Fibroblast of skin of right biceps (primary cell): ENCODE measurements at places on chromosomes 1 and 21.
A peak's percentile ranks its signal among the peaks of the same experiment; 100 is the strongest.

DNA sequence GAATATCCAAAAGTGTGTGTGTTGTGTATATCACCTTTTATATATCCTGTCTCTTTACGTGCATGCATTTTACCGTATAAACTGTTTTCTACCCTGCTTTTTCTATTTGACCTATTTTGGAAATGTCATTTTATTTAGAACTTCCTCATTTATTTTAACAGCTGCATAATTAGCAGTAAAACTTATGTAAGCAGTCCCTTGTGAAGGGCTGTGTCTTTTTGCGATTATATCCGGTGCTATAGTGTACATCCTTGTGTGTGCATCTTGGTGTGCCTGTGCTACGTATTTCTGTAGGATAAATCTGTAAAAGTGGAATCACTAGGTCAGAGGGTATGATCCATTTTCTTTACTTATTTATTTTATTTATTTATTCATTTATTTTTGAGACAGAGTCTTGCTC is 7.2 kb downstream of the LGALS8 start:
- DNase-seq, result no peak

DNA sequence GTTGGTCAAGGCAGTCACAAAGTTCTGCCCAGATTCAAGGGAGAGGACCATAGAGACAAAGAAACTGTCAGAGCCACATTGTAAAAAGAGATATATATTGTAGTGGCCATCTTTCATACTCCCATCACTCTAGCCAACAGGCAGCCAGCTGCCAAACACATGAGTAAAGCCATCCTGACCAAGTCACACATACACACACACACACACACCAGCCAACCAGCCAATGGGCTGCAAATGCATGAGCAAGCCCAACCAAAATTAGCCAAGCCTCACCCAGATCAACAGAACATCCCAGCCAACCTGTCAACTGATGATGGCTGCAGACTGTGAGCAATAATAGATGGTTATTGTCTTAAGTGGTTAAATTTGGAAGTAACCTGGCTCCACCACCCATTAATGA is 120.7 kb downstream of the SEC16B start:
- peak; percentile 86 for DNase-seq

- DNase-seq, result peak; percentile 95
Measured at GRCh38 chr1:196180847-196181593, 427.2 kb downstream of the KCNT2 start.

DNA sequence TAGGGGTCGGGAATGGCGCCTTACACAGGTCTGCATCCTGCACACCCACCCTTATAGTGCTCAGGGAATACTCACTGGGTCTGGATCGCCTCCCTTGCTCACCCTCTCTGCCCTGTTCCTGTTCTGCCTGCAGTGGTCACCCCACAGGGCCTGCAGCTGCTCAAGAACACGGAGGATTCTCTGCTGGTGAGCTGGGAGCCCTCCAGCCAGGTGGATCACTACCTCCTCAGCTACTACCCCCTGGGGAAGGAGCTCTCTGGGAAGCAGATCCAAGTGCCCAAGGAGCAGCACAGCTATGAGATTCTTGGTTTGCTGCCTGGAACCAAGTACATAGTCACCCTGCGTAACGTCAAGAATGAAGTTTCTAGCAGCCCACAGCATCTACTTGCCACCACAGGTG is 12.4 kb downstream of the TNN start:
- DNase-seq, result no peak

GRCh38 chr1:206859082-206859521 is 6.3 kb upstream of the IL20 start:
- no peak for DNase-seq

- no peak for DNase-seq
Measured at GRCh38 chr1:235434001-235434400, 66.8 kb downstream of the TBCE start.

DNA sequence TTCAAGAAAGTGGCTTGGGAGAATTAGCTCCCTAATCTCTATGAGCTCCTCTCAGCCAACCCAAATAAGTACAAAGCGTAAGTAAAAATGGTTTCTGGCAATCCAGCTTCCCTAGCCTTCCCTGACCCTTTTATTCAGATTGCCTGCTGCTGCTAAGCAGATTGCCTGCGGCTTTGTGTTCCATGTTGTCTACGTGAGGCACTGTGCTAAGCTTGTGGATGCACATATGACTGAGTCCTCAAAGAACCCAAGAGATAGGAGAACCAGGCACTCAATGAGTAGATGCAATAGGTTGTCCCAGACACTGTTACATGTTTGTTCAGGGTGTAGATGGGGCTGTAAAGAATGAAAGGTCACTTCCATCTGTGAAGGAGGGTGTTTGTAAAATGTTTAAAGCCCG is 6.3 kb upstream of the OSBPL9 start:
- DNase-seq, result no peak

GRCh38 chr1:43147625-43148327 is 24.3 kb downstream of the EBNA1BP2 start:
- peak; percentile 56 for DNase-seq

- DNase-seq, result peak; percentile 27
Measured at GRCh38 chr21:37927711-37928110, 11.5 kb upstream of the KCNJ6 start.

DNA sequence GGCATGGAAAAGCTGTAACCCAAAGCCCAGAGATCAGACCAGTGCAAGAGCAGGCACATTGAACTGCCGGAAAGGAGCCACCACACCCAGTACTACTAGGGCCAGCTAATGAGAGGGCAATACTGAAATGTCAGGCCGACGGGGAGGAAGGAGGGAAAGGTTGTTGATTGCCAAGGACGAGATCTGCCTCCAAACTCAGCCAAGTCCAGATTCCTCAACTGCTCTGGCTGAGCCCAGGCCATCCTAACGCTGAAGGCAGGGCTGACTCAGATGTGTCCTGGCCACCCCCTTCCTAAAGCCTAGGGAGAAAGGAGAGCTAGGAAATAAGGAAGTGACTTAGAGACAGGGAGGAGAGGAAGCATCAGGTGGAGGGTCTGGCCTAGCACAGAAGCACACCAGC is 42.1 kb upstream of the IPO9 start:
- no peak for DNase-seq

- no peak for DNase-seq
Measured at GRCh38 chr1:147509786-147510395, 31.4 kb upstream of the BCL9 start.

DNA sequence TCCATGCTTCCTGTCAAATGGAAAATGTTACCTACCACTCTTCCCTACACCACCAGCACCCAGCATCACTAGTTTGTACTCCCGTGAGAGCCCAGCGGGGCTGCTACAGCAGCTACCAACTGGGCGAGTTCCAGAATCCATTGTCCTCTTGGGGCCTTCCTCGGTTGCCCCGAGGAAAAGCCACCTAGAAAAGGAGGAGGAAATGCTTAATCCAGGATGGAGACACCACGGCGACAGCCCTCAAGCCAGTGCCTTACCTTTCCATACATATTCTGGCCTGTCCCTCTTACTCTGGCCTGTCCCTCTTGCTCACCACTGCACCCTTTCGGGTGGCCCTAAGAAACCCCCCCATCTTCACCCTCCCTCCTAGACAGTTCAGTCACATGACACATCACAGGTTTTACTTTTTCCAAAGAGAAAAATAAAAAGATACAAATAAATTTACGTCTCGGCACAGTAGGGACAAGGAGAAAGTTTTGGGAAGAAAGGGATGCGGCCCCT is 478 bp downstream of the RIT1 start:
- DNase-seq, result peak; percentile 37

DNA sequence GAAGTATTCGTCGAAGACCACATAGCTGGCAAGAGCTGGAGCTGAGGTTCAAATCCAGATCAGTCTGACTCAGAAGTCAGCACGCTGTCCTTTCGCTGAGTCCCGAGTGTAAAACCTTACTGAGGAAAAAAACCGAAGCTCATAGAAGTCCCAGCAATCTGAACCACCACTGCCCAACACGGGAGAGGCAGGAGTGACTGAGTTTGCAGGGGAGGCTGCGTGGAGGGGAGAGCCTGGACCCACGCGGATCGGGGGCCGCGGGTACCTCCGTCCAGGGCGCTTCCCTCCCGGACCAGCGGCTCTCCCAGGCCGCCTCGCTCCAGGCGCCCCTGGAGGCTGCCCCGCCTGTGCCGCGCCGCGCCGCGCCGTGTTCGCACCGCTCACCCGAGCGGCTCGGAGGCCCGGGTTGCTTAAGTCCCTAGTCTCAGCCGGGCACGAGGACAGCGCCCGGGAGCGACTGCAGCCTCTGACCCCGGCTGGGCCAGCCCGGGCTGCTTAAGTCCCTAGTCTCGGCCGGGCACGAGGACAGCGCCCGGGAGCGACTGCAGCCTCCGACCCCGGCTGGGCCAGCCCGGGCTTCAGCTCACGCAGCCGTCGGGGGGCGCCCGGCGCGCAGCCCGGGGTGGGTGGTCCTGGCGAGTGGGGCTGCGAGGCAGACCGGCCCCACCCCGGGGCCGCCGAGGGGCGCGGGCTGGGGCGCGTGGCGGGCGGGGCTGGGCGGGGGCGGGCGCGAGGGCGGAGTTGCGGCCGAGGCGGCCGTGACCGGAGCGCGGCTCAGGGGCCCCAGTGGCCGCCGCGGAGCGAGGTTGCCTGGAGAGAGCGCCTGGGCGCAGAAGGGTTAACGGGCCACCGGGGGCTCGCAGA is at the start of gene ADAMTSL4:
Gene ADAMTSL4 (plus strand): TSS at position 777 of the 864 bp plus-strand sequence. CDS start 2,881 bp downstream, outside the sequence.
- DNase-seq, result peak; percentile 76

DNA sequence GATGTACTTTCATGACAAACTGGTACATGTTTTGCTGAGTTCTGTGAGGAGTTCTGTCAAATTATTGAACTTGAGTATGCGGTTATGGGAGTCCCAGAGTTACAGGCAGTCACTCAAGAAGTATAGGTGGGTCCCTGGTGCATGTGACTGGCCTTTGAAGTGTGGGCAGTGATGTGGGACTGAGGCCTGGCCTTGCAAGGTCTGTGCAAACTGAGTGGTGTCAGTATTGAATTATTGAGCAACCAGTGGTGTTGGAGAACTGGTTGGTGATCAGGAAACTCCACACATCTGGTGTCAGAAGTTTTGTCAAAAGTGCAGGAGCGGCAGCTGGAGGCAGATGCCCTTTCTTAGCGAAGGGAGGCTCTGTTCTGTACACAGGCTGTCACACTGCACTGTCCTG is 5.2 kb downstream of the ZNF678 start:
- DNase-seq, result no peak

DNA sequence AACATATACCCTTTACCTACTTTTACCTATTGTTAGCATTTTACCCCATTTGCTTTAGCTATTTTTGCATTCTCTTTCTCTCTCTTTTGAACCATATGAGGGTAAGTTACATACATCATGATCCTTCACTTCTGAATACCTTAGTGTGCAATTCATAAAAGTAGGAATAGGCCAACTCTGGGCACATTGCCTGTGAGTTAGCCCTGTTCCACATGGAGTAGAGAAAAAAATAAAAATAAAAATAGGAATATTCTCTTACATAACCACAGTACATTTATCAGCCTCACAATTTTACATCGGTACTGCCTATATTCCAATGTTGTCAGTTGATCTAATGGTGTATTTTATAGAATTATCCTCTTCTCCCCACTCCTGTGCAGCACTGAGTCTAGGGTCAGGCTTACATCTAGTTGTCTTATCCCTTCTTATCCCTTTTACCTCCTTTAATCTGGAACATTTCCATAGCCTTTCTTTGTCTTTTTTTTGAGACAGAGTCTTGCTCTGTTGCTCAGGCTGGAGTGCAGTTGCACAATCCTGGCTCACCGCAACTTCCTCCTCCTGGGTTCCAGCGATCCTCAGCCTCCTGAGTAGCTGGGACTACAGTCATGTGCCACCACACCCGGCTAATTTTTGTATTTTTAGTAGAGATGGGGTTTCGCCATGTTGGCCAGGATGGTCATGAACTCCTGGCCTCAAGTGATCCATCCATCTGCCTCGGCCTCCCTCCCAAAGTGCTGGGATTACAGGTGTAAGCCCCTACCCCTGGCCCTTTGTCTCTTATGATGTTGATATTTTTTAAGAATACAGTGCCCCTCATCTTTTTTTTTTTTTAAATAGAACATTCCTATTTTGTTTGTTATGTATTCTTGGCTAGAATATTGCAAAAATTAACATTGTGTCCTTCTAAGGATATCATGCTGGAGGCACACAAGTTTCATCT is 11.1 kb upstream of the SLC30A1 start:
- DNase-seq, result peak; percentile 73

DNA sequence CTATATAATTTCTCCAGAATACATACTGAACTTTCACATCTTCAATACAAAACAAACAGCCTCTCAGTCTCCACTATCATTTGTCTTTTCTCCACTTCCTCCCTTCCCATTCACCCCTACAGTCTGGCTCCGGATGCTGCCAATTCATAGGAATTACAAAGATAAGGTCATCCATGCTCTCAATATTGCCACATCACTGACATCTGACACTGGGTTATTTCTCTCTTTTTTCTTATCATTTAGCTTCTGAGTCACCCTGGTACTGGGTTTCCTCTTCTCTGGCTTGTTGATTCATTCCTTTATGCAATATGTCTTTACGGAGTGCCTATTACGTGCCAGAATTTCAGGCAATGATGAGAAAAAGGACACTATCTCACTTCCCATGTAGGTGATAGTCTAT is 3.1 kb upstream of the SH3BP5L start:
- DNase-seq, result peak; percentile 73

GRCh38 chr1:40092241-40092640 is 4.8 kb downstream of the PPT1 start:
- no peak for DNase-seq

- peak; percentile 62 for DNase-seq
Measured at GRCh38 chr1:231200388-231201031, 38.7 kb downstream of the TRIM67 start.

DNA sequence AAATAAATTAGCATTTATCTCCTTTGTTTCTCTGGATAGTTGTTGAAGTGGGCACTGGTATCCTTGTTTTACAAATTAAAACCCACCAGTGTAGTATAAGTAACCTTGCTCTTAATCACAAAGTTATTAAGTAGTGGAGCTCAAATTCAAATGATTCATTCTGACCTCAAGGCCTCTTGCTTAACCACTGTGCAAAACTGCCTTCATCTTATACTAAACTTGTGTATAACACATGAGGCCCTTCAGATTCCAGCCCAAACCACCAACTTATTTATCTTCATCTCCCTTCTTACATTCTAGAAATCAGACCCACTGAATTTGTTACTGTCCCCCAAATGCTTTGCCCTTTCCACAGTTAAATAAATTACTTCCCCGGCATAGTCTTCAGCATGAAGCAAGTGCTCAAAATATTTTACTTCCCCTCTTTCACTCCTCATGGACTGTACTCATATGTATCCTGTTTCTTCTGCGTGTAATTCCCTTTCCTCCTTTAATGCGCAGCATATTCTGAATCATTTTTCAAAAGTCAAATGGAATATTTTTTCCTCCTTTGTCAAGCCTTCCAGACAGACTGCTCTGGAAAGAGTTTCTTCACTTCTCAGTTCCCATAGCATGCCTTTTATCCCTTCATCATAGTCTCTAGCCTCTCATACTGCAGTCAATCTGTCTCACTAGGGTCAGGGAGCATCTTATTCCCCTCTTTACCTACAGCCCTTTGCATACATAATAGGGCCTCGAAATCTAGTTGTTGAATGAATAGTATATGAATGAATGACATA is 19.0 kb upstream of the DNASE2B start:
- peak; percentile 76 for DNase-seq

DNA sequence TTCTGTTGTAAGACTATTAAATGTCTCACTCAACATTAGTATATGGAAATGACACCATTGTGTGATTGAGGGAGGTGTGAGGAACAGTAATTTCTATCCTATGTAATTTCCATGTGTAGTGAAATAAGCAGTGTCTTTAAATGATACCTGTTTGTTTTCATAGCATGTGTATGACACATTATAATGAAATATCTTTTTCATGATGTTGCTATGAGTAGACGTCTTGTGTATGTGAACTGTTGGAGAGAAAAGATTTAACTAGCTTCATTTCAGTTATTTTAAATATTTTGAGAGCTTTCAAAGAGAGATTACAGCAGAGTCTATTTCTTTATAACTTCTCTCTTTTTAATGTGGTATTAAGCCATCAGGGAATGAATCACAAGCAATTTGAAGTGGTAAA is 71.5 kb upstream of the QSOX1 start:
- DNase-seq, result no peak
